ENCODE measurements at places on chromosomes 12 and 14.

GRCh38 chr12:20044351-20044750 is 324.0 kb upstream of the PDE3A start:
- no peak for DNase-seq

DNA sequence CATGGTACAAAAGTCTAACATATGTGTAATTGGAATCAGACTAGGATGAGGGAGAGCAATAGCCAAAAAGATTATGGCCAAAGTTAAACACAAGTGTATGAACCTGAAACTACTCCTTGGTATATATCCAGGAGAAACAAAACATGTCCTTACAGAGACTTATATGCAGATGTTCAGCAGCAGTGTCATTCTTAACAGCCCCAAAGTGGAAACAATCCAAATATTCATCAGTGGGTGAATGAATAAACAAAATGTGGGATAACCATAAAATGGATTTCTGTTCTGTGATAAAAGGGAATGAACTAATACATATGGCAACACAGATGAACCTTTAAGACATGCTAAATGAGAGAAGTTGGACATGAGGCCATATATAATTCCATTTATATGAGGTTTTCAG is 30.2 kb downstream of the PWP1 start:
- no peak for DNase-seq

DNA sequence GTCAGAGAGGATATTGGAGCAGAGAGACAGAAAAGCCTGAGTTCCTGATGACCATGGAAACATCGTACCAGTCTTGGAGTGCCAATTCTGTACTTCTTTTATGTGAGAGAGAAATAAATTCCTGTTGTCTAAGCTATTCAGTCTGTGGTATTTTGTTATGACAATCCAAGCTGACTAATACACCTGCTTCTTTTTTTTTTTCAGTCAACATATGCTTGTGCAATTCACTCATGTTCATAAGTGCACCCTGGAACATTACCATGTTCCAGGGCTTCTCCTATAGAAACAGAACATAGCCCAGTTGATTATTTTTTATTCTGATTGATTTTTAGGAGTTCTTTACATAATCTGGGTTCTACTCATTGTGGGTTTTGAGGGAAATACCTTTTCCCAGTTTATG is 1.7 kb upstream of the CHPT1 start:
- DNase-seq: no peak

DNA sequence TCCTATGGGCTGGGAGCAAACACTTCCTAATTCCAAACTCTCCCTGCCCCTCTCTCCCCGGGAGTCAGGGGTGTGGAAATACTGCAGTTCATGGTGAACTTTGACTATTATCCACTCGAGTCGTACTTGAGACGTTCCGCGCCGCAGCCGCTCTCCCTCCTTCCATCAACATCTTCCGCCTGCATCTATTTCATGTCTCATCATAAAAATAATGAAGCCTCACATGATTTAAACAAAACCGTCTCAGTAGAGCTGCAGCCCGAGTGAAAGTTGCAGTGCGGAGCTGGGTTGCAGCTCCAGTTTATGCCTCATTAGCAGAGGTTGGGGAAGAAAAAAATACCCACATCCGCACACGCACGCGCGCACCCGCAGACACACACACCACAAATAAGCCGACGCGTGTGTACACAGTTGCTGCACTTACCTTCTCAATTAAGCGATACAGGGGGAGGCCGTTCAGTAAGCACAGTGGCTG is 283 bp downstream of the LMO3 start:
- no peak for DNase-seq

DNA sequence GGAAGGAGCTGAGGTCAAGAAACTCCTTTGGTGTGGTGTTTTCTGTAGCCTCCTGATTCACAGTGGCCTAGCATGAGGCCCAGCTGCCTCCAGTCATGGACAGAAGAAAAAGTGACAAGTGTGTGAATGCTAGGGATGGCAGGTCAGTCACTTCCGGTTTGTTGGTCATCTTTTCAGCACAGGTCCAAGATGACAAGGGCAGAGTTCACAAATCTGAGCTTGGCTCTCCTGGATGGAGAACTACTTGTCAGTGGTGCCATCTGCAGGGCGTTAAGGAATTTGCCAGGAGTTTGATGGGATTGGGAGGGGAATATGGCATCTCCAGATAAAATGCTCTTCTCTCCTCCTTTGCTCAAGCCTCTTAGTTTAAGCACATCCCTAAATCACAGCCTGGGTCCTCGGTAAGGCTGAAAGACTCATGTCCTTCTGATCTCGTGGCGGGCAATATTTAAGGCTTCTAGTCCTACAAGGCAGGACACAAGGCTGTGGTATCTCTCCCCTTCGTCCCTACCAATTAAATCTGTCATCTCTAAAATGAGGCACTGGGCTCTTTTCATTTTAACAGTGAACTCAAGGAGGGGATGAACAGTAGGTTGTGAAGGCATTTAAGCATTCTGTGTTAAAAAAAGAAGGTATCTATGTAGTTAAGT is 10.0 kb downstream of the TUBA1B start:
- DNase-seq: peak; percentile 36

DNA sequence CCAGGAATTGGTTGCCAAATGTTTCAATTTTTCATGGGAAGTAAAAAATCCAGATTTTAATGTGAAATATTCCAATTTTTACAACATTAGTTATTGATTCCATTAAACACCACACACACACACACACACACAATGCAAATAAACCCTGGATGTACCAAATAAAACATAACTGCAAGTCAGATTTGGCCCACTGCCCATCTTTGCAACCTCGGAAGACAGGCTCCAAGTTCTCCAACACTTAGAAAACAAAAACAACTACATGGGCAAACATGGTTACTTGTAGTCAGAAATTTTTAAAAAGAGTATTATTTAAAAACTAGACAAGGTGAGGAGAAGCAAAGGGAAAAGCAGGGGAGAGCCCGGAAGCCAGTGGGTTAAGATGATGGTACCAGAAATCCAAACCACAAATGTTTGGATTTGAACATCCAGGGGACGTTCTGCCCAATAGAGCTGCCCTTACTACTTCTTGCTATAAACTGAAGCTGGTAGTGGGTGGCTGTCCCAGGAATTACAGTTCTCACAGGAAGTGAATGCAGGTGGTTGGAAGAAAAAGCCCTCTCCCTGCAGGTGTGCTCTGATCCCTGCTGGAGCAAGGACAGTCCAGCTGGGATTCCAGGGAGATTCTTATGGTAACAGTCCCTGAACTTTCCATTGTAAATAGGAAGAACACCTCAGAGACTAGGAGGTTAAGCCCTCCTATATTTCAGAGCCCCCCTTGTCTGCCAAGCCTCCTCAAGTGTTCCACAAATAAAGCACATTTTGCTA is 111.7 kb downstream of the SLC25A21 start:
- no peak for DNase-seq

All from DMS153 (cell line).